Urinary bladder (tissue), 4 donors: ENCODE measurements at places on chromosomes 12 and 14.

DNA sequence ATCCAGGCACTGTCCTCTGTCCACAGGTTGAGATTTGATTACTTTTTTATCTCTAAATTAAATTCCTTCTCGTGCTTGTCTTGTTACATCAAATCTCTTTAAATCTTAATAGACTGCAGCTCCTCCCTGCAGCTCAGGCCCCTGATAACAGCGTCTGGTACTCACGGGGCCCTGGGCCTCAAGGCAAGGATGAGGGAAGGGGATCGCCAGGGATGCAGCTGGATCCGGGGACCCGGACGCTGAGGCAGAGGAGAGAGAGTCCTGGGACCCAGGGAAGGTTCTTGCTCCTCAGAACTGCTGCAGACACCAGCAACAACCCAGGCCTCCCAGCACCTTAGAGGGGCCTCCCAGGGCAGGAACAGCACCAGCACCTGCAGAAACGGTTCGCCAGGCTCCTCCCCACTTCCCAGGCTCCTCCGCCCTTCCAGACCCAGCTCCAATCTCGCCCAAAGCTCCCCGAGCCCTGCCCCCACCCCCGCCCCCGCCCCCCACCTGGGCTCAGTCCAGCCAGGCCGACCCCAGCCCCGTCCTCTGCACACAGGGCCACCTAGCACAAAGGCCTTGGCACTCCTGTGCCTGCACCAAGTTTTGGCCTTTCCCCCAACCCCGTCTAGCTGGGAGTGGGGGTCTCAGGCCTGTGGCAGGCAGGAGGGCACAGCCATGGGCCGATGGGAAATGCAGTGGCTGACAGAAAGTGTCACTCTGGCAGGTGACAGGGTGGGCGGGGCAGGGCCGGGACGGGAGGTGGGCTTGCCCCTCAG, 60.3 kb upstream of the GALNT9 start:
- DNase-seq = no peak

DNA sequence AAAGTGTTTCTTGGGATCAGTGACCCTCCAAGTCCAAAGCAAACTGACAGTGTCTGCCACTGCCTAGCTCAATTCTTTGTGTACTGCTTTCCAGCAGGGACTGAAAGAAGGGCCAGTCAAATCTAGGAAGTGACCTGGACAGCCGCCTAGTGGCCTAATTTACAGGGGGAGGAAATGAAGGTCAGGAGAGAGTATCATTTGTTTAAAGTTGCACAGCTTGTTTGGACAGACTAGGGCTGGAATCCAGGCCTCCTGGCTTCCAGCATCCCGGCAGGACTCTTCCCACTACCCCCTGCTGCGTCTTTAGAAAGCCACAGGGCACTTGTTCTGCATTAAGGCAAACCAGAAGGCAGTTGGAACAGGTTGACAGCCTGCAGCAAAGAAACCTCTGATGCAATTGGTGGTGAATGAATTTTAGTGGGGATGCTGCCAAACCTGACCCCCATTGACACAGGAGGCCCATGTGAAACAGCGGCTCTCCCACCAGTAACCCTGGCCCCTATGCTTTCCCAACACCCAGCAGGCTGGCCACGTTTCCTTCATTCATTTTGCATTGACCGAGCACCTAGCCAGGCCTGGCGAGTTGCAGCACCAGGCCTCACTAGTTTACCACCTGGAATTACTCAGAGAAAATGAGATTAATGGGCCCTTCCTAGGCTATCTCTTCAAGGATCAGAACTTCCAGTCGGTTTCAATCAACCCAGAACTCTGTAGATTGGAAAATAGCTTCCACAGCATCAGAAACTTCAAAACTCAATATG, 28.2 kb downstream of the GALNT16 start:
- DNase-seq = no peak

GRCh38 chr12:131592972-131593371, 117.9 kb upstream of the SFSWAP start:
- no peak for DNase-seq

DNA sequence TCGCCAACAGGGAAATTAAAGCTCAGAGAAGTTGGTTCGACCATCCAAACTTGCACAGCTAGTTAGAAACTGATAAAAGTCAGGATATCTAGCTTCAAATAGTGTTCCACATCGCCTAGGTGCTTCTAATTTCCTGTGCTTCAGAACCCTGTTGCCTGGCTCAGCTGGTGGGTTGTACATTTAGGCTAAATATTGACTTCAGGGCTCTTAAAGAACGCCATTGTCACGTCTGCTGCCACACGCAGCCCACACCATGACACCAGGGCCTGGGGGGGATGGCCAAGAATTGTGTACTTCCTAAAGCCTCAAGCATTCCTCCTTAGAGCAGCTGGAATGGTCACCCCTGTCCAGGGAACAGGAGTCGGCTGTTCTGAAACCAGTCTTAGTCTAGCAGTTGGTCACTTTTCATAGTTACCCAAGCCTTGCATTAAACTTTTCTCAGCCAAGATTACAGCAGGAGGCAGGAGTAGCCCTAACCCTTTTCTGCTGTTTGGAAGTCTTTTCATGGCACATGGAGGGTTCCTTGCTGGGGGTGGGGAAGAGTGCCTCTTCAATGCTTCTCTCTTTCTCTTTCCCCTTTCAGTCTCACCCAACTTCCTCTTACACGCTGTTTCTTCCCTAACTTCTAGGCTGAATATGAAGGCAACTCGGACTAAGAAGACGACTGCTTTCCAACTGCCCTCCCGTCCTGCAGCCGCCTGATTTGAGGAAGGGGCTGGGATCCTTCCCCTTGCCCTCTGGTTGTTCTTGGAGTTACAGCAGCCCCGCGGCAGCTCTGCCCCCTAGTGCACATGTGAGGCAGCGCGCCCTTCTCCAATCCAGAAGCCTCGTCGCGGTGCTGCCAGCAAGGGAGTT, 17.1 kb downstream of the FOS start:
- peak; percentile 62 for DNase-seq

DNA sequence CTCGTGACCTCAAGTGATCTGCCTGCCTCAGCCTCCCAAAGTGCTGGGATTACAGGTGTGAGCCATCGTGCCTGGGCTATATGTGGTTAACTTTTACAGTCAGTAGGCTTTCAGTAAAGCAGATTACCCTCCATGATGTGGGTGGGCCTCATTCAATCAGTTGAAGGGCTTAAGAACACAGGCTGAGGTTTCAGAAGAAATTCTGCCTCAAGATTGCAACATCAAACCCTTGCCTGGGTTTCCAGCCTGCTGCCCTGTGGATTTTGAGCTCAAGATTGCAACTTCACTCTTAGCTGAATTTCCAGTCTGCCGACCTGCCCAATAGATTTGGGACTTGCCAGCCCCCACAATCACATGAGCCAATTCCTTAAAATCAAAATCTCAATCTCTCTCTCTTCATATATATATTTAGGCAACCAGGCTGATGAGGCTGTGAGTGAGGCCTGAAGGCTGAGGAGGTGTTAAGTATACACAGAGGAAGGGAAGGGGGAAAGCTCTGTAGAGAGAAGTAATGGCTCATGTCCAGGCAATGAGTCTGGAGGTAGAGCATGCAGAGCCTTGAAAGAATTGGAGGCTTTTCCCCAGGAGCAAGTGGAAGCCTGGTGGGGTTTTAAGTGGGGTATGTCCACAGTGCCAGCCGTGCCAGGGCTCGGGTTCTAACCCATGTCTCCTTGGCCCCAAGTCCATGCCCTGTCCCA, 33.3 kb upstream of the ACTN1 start:
- DNase-seq = no peak

DNA sequence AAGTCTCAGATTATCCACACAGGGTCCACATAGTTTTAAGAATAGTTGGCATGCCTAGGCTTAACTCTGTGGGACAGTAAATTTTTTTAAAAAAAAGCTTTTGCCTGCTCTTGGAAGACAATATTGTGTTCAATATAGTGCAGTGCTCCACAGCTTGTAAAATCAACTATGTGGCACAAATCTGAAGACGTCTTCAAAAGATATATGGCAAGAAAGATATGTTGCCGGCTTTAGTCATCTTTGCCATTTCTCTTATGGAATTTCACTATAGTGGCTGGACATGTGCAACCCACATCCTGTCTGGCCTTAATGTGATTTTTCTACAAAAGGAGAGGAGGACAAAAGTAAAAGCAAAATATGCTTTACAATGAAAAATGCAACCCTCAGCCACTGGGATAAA, 90.5 kb downstream of the MGST1 start:
- DNase-seq = no peak

GRCh38 chr12:98504368-98504617, 11.1 kb upstream of the TMPO start:
- DNase-seq = no peak

DNA sequence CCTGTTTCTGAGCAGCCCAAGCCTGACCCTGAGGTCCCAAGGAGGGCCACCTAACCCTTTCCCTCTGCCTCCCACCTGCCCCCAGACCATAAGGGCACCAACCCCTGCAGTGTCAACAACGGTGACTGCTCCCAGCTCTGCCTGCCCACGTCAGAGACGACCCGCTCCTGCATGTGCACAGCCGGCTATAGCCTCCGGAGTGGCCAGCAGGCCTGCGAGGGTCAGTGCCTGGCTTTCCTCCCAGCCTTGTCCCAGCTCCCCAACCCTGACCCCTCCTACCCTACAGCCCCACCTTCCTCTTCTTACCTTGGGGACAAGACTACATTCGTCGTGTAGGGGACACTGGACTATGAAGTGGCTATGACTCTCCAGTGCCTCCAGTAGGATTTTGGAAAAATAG, 33.7 kb upstream of the LRP1-AS start:
- DNase-seq = no peak

DNA sequence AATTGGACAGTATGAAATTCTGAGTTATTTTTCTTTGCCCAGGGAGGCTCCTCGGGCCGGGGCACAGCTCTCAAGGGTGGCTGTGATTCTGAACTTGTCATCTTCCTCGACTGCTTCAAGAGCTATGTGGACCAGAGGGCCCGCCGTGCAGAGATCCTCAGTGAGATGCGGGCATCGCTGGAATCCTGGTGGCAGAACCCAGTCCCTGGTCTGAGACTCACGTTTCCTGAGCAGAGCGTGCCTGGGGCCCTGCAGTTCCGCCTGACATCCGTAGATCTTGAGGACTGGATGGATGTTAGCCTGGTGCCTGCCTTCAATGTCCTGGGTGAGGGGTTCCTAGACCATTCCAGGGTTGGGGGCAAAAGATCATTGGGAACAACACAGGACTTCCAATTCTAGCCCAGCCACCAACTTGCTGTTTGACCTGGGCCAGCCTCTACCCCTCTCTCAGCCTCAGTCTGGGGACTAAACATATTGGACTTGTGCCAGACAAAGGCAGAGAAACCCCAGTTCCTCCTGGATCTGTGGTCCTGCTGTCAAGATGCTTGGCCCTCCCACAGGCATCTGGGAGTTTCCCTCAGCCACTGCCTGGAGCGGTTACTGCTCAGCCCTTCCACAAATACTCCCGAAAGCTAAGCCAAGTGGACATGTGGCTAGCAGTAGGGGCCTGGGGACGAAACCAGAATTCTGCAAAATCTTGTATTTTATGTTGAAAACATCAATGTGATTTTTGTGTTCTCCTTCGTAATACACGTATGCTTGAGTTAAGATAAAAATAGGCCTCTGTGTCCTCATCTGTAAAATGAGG, 3.5 kb downstream of the OAS3 start:
- no peak for DNase-seq

- DNase-seq = no peak
Measured at GRCh38 chr12:1922075-1922709, 3.7 kb upstream of the CACNA2D4 start.

- DNase-seq = no peak
Measured at GRCh38 chr14:79036441-79036840, 866.3 kb downstream of the NRXN3 start.

GRCh38 chr14:93970965-93971634, 5.3 kb downstream of the ASB2 start:
- no peak for DNase-seq

- no peak for DNase-seq
Measured at GRCh38 chr12:80625051-80625450, 82.4 kb upstream of the MYF6 start.

GRCh38 chr14:21168055-21168454, 12.2 kb upstream of the OR5AU1 start:
- no peak for DNase-seq

DNA sequence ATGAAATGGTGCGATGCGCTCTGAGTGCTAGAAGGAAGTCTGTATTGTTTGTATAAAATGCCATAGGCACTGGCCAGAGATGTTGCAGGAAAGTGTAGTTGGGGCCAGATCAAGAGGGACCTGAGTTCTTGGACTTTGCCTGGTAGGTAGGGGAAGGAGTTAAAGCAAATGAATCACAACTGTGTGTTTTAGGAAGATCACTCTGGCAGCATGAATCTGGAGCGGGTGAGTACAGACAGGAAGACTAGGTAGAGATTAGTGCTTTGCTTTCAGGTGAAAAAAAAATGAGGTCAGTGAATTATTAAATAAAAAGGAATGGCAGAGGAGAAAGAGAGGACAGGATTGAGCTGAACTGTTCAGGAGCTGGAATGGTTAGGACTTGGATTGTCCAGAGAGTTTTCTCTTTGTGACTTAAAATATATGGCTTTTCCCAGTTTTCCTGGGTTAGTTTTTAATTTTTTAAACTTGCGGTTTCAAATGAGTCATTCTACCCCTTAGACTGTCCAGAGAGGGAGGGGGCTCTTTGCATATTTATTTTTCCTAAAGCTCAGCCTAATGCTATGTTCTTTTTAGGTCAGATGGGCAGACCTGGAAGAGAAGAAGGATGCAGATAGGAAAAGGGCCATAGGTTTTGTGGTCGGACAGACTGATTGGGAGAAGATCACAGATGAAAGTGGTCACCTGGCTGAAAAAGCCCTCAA, 41.1 kb downstream of the PROX2 start:
- no peak for DNase-seq

GRCh38 chr12:12467688-12468261, 94.9 kb downstream of the DUSP16 start:
- DNase-seq = no peak

DNA sequence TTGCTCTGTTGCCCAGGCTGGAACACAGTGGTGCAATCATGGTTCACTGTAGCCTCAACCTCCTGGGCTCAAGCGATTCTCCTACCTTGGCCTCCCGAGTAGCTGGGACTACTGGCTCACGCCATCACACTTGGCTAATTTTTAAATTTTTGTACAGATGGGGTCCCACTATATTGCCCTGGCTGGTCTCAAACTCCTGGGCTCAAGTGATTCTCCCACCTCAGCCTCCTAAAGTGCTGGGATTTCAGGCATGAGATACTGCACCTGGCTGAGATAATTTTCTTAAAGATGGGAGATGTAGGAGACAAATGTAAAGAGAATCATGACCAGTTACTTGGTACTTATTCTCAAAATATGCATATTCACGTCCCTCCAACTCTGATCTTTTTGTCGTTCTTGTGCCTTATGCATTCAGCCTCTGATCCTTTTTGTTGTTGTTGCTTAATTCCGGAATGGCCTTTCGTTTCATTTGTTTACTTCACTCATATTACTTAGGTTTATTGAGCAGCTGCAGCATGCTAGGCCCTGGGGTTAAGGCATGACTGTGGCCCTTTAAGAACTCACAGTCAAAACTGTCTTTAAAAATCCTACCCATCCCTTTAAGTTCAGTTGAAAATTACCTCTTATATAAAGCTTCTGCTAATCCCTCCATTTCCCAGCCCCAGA, 8.9 kb downstream of the RBMS2 start:
- no peak for DNase-seq

DNA sequence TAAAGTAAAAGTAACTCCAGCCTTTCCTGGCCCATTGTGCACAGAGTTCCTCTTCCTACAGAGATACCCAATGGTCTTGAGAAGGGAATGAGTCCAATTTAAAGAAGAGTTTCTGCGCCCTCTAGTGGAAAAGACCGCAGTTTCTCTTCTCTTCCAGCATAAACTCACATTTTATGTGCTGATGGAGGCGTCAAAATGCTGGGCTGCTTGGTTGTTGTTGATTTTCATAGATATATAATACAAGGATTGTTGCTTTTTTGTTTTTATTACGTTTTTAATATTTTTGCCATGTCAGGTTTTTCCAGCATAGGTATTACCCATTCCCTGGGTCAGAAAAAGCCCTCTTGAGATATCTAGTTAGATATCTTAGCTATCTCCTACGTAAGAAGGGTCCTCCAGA, 356.9 kb upstream of the STXBP6 start:
- DNase-seq = no peak
